ENCODE measurements at places on chromosomes 2 and 18.

DNA sequence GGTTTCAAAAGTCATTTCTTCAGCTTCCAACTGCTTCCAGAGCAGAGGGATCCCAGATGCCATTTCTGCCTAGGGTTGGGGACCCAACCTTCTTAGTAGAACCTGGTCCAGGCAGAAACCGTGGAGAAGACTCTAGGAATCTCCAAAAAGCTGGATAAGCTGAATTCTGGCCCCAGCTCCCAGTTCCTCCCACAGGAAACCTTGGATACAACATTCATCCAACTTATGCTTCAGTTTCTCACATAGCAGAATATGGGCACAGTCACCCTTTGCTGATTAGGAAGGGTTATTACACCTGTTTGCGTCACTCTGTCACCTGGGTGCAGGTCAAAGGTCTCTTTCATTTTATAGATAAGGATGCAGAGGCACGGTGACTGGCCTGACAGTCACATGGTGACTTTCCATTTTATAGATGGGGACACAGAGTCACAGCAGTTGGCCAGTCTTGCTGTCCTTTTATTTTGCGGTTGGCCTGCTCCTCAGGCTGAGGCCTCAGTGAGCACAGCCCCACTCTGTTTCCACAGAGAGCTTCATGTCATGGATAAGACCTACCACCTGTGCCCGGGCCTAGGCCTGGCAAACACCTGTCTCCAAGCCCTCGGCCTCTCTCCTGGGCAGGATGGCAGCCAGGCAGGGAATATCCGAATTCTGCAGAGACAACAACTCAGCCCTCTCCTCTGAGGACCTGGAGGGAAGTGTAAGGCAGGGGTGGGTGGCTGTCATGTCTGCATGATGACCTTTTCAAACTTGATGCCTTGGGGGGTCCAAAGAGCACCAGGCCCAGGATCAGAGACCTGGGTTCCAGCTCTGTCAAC is 148.8 kb downstream of the SMAD7 start:
- no peak for DNase-seq

GRCh38 chr2:67313536-67313935 is 83.6 kb upstream of the ETAA1 start:
- DNase-seq = no peak

DNA sequence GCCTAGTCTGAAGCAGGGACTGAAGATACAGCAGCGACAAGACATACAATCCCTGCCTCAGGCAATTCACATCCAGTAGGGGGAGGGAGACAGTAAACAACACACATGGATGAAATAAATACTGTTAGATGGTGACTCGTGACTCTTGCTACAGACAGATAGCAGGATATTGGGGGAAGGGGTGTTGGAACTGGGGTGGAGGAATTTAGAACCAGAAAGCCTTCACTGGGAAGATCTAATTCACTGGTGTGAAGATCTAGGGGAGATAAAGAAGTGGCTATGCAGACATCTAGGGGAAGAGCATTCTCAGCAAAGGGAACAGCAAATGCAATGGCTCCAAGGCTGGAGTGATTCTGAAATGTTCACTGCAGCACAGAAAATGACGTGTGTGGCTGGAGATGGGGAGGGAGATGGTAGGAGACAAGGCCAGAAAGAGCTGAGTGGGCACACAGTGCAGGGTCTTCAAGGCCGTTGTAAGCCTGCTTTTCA is 52.6 kb upstream of the TMEM163 start:
- no peak for DNase-seq

DNA sequence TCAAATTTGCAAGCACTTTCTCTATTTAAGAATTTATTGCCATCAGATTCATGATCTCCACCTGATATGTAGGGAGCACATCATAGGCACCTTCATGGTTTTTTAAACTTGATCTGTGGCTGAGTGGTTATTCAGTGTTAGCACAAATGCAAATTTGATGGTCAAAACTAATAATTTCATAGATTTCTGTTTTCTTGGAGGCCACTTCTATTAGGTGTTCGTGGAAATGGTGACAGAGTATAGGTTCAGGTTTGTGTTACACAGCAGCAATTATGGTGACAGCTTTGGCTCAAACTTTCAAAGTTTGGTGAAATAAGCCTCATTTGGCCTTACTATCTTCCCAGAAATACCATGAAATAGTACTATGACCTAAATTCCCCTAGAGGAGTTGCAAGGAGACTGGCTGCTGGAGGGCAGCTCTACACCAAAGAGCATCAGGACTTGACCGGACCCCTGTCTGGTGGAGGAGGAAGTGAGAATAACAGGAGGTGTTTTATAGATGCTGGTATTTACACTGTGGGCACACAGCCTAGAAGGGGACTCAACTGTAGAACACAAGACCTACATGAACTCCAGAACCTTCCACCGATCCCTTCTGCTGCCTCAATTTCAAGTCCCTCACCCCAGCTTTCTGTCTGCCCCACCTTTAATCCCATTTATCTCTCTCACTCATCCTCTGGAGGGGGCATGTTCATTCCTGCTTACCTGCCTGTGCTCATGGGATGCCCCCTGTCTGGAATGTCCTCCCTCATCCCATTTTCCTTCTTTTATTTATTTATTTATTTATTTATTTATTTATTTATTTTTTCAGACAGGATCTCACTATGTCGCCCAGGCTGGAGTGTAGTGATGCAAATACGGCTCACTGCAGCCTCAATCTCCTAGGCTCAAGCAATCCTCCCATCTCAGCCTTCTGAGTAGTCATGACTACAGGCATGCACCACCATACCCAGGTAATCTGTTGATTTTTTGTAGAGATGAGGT is 132.9 kb upstream of the SIX2 start:
- DNase-seq = no peak

DNA sequence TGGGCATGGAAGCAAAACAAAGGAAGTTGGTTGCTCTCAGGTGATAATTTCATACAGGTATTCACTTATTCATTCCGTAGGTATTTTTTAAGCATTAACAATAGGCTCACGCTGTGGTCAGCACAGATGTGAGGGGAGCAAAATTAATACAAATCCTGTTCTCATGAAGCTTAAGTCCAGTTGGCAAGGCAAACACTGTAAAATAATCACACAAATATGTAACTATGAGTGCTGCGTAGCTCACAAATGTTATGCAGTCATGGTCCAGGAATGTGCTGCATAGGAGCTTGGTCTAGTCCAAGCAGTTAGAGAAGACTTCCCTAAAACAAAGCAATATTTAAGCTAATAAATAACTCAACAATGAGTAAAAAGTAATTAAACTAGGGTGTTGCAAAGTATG is 23.9 kb downstream of the SP5 start:
- DNase-seq = peak; percentile 85

- DNase-seq = peak; percentile 83
Measured at GRCh38 chr2:67846370-67847070, 216.3 kb downstream of the C1D start.

DNA sequence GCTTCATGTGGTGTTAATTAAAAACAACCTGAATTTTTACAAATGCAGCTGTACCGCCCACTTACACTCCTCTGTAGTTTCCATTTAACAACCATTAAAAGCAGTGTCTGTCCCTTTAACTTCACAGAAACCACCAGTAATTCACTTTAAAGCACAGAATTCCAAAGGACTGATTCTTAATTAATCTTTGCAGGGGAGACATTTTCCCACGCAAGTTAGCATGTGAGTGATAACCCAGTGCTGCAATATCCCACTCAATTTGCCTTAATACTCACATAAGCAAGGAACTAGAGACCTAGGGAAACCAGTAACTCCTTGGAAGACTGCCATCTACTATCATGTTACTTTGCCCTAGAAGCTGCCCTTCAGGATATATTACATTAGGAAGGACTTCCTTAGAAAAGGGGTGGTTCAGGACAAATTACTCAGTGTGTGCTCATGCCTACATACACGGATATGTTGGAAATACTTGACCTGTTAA is 102.3 kb downstream of the OSR1 start:
- DNase-seq = peak; percentile 38

- no peak for DNase-seq
Measured at GRCh38 chr18:34834897-34835296, 124.8 kb downstream of the DTNA start.

- DNase-seq = no peak
Measured at GRCh38 chr2:11492244-11492643, 26.3 kb upstream of the E2F6 start.

DNA sequence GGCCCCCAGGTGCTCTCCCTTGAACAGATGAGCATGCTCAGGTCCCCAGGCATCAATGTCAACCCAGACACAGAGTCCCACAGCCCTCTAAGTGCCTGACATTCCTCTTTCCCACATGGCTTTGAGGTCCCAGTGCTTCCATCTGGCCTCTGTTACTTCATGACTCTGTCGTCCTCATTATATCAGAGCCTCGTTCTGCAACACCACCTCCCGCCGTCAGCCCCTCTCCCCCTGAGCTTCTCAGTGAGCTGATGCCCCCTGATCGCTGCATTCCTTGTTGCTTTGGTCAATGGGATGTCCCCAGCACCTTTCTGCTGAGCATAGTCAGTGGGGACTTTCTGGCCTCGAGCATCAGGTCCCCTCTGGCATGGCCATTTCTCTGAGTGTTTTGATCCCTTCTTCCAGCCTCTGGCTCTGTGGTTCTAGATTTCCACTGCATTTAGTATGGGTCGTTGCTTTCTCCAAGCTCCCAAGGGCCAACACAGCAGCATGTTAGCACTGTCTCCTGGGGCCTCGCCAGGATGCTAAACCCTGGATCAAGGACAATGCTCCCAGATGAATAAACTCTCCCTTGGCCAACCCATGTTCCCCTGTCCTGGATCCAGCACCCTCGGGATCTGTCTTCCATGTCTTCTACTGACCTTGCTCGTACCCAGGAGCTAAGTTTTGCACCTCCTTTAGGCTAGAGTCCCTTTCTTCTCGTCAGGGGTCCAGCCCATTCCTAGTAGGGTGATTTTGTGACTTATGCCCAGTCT is 143.2 kb upstream of the TWIST2 start:
- no peak for DNase-seq

GRCh38 chr18:75107196-75107930 is 101.6 kb downstream of the PTGR3 start:
- DNase-seq = no peak

DNA sequence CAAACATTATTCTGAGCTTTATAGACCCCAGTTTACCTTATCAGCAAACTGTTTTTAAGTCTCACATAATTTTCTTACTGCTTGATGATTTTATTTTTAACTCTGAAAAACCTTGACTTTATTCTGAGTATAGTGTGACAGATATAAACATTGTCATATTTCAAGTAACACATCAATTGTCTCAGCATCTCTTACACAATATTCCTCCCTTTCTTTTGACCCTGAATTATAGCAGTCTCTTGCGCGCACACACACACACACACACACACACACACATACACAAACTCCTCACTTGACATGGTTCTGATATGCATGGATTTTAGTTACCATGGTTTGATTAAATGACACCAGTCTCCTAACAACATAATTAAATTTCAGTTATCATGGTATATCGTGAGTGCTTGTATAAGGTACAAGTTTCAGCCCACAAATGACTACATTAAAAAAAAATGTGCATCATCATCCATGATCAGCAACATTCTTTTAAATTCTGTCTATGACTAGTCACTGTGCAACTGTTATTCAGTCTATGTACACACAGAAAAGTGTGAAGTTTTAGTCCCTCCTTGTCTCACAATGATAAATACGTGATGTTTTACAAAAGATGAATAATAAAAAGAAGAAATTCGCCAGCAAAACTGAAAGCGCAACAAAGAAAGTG is 39.5 kb upstream of the TACR1 start:
- DNase-seq = peak; percentile 94

GRCh38 chr2:234827096-234827860 is 124.5 kb upstream of the SH3BP4 start:
- no peak for DNase-seq

DNA sequence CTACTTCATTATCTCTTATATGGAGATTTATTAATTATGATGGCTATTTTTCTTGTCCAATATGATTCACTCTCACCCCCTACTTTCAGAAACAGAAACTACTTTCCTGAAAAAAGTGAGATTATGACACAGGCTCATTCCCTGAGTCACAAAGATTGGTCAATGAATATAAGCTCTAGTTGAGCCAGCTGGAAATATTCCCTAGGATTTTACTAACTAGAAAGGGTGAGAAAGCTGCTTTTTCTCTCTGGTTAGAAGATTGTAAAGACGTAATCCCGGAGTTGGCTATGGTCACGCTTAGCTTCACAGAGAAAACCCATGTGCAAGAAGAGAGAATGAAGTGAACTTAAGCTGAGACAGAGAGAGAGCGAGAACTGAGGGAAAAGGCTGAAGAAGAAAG is 223.7 kb upstream of the SMAD7 start:
- DNase-seq = peak; percentile 69

- no peak for DNase-seq
Measured at GRCh38 chr18:58565021-58565420, 63.9 kb downstream of the ALPK2 start.

DNA sequence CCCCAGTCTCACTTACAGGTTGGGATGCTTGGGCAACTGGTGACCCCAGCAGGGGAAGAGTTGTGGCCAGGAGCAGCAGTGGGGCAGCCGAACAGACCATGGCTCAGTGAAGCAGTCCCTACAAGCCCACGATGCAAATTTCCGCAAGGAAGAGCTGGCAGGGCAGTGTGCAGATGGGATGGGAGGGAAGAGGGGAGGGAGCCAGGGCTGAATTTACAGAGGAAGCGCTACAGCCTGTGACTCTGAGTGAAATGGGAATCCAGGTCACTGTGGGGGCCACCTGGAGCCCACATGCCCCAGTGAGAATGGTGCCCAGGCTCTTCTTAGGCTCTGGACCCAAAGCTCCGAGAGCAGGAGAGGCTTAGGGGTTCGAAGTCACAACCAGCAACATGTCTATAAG is 27.0 kb upstream of the SELENOI start:
- no peak for DNase-seq

DNA sequence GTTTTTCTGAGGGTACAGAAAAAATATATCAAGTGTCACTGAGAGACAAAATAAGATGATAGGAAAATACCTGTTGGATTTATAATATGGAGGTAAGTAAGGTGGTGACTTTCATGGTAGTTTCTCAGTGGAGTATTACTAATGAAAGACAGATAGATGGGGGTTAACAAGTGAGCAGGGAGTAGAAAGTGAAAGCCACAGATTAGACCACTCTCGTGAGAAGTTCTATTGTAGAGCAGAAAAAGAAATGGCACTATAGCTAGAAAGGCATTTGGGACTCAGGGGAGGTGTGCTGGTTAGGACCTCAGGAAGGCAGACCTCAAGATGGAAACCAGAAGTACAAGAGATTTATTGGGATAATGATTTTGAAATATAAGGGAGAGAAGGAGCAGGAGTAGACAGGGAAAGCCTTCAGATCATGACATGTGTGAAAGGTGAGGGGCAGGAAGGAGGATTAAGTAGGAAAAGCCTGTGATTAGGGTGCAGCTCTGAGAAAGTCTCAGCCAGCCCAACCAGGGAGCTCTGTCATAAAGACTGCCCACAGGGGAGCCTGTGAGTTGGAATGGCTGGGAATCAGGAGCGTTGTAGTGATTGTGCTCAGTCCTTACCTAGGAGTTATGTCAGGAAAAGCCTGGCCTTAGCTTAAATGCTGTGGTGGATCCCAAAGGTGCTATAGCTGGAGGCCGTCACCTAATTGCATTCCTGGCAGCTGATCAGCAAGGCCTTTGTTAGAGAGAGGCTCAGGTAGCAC is 198.1 kb downstream of the IKZF2 start:
- no peak for DNase-seq

DNA sequence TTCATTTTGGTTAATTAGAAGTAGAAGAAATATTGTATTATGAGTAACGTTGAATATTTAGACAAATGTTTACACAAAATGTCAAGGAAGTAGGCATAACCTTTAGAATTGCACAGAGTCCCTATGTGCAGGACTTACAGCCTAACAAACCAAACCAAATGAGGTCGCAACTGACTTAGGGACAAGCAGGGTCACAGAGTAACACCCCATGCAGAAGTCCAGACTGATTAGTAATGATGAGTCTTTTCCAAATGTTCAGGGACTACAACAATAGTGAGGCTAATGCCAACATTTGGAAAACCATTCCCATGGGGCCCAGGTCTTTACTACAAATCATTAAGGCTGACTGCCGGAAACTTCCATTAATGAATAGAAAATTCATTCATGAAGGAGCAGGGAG is 452.5 kb upstream of the CHAC2 start:
- no peak for DNase-seq

All from HFFc6 (cell line).